ENCODE measurements at places on chromosomes 7 and 10.

DNA sequence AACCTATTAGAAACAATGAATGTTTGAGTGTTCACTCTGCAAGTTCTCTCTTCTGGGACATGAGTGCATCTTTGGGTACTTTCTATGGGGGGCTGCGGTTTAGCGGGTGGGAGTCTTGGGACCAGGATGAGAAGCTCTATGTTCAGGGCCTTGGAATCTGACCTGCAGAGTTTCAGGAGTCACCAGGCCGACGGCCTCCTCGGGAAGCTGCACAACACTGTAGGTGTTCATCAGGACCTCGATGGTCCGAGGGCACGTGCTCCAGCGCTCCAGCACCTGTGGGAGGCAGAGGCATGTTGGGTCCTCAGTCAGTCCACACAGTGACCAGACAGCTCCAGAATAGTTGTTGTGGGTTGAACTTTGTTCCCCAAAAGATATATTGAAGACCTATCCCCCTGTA, 8.9 kb upstream of the GBX1 start:
- no peak for DNase-seq

GRCh38 chr7:123131961-123132360, 67.8 kb downstream of the SLC13A1 start:
- no peak for DNase-seq

- no peak for DNase-seq
Measured at GRCh38 chr7:22481726-22482125, 18.3 kb downstream of the STEAP1B start.

- no peak for DNase-seq
Measured at GRCh38 chr10:73018632-73019031, 64.0 kb upstream of the PLA2G12B start.

GRCh38 chr10:126207313-126207771, 180.9 kb downstream of the ADAM12 start:
- DNase-seq = no peak

GRCh38 chr7:85828614-85829013, 641.8 kb upstream of the SEMA3D start:
- DNase-seq = no peak

DNA sequence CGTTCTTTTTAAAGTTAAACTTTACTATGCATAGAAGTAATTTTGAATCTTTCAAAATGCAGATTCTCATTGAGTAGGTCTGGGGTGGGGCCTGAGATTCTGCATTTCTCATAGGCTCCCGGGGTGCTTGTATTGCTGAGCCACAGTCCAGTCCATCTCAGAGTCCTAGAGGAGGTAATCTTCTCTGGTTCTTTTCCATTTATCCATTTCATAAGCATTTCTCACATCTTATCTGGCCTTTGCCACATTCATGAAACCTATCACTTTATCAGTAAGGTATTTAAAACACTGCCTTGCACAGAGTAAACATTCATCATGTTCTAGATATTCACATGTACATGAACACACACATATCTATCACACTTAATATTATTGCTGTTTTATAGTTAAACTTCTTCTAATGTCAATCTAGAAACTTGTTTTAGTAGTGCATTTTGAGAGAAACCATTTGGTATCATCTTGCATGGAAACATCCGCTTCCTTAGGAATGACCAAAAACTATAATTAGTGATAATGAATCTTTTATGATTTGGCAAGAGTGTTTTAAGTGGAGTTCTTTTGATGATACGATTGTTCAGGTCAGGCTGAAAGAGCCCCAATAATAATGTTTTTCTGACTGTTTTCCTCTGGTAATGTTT, 12.0 kb downstream of the GNAI1 start:
- DNase-seq = no peak

DNA sequence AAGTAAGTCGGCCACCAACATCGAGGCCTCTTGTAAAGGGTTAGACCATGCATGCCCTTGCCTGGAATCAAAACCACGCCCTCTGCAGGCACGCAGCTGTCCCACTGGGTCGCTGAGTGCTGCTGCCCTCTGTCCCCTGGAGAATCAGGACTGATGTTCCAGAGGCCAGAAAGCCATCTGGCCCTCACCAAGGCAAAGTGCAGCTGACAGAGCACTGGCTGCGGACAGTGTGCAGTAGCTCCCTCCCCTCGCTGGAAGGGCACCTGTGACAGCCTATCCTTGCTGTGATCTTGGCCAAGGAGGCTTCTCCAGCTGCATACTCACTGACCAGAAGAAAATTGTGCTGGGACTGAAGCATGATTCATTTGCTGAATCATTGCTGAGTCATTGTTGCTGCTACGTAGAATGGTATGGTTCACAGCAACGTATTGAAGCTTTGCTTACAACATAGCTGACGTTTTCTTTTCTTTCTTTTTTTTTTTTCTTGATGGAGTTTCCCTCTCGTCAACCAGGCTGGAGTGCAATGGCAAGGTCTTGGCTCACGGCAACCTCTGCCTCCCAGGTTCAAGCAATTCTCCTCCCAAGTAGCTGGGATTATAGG, 30.4 kb downstream of the DDC start:
- DNase-seq = no peak

DNA sequence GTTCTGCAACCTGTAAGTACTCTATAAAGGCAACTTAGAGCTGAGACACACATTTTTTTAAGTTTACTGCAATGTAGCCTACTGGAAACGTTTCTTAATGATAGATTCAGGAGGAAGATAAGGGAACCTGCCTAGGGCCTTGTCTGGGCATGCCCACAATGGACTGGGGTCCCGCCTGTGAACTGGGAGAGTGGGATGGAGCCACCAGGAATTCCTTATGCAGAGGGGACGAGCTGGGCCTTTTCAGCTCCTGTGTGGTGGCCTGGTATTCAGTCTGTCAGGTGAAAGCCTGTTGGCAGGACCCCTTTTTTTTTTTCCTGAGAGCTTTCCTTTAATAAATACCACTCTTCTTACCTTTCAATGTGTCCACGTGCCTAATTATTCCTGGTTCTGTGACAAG, 384.4 kb upstream of the ZWINT start:
- DNase-seq = no peak
